M059J (cell line): ENCODE measurements at places on chromosomes 3 and 15.
A peak's percentile ranks its signal among the peaks of the same experiment; 100 is the strongest.

- peak; percentile 5 for DNase-seq
These were observed 97.4 kb downstream of the WNT7A start for GRCh38 chr3:13782501-13782900.

GRCh38 chr3:46471371-46471914, 6.7 kb upstream of the LTF start:
- DNase-seq = no peak

DNA sequence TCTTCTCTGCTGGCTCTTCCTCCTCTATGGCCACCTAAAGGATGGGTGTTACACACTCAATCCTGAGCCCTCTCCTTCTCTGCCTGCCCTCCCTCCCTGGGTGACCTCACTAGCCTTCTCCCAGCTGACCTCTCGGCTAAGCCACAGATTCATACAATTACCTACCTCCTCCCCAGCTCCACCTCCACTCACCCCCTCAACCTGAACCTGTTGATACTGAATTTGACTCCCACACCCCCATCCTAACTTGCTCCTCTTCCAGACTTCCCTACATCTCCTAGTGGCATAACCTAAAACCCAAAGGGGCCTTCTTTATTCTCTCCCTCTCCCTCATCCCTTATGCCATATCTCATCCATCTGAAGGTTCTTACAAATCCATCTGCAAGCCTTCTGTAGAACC, 17.1 kb downstream of the HOMER2 start:
- no peak for DNase-seq

DNA sequence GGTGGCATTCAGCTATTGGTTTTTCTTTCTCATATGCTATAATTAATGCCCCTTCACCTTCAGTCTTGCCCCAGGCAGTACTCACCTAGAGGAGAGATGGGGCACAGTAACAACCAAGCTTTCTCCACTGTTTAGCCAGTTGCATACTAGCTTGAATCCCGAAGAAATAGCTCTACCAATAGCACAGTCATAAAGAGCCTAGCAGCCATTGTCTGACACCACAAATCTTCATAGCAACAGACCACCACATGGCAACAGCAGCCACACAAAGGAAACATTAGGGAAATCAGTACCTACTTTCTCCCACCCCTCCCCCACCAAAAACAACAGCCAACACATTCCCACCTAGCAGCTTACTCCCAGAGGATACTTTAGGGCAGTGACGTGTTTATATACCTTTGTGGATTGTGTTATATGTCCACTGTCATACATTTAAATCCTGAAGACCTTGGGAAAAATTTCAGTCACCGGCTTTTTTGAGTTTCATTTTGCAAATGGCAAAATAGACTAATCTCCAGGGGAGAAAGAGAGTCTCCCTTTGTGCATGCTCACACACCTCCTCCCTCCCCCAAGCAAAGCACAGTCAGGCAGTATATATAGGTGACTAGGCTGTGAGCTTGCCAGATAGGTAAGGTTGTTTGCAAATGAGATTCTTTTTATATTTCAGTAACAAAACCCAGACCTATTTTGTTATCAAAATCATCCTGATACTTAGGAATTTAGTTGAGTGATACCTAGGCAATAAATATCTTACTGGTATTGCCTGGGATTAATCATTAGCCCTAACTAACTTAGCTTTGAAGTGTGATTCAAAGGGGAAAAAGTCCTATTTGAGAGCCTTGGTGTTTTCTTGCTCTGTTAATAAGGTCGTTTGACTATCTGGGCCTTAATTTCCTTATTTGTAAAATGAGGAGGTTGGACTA, 140.6 kb downstream of the RBPMS2 start:
- peak; percentile 35 for DNase-seq

- no peak for DNase-seq
These were observed 346.8 kb downstream of the TBL1XR1 start for GRCh38 chr3:176850498-176850897.

DNA sequence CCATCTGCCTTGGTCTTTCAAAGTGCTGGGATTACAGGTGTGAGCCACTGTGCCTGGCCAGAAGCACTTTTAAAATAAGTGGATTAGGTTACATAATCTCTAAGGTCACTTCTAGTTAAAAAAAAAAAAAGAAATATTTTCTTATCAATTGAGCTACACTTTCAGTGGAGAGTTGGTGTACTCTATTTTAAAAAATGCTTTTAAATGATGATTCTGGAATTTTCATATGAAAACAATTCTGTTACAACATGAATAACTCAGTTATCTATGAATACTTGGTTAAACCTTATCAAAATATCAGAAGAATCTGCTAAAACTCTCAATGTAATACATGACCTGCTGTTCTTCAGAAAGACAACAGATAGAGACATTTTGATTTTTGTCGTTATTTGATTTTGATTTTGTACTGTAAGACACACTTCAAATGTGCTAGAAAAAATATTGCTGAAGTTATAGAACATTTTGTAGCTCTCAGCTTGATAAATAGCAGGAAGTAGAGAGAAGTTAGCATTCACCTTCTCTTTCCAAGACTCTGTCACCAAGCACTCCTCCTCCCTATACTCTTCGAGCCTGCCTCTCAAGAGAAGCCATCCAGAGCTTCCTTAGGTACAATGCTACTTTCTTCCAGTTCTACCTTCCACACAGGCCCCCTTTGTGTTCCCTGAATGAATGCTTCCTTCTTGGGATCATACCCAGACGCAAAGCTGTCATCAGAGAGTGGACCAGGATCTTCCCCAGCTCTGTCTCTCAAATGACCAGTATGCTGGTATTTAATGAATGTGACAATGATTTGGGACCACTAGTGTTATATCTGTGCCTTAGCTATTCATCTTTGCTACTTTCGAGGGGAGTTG, 47.2 kb upstream of the SECISBP2L start:
- DNase-seq = no peak

- peak; percentile 65 for DNase-seq
These were observed 660.7 kb upstream of the ADAMTS9 start for GRCh38 chr3:65348398-65348995.

GRCh38 chr15:62783303-62783957, 259.1 kb upstream of the TPM1 start:
- peak; percentile 91 for DNase-seq

DNA sequence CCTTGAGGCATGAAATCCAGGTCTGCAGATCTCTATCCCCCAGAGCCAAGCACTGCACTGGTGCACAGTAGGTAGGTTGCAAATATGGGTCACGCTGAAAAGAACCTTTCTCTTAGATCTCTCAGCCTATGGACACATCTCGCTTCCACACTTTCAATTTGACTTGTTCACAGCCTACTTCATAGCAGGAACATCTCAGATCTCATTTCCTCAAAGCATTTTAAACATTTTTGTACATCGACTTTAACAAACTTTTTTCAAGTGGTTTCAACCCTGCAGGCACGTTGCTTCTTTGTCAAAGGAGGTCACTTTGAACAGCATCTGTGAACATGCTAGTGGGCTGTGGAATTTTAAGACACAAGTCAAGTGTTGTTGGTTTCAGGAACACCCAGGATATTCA, 76.0 kb downstream of the SLC12A8 start:
- no peak for DNase-seq

DNA sequence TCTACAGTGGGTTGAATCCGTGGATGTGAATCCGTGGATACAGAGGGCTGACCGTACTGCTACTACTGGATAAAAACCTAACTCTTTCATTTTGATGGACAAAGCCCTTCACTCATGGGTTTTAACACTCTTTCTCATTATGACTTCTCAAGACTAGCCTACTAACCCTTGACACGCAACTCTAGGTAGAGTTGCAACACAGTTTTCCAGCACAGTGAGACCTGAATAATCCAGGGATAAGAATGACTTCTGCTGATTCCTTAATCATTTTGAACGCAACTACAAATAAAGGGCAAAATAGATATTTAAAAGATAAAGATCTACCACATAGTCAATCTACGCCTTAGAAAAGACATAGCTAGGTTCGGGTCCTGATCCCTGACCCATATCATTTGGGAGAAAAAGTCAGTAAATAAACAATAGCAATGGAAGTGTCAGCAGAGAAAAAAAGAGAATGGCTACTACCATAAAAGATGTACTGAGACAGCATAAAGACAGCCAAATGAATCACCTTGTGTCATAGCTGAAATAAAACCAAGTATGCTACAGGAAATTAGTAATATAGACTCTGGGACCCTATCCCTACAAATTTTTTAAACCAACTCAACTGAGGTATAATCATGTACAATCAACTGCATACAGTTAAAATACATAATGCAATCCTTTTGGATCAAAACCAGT, 87.6 kb downstream of the DPH6 start:
- peak; percentile 8 for DNase-seq

DNA sequence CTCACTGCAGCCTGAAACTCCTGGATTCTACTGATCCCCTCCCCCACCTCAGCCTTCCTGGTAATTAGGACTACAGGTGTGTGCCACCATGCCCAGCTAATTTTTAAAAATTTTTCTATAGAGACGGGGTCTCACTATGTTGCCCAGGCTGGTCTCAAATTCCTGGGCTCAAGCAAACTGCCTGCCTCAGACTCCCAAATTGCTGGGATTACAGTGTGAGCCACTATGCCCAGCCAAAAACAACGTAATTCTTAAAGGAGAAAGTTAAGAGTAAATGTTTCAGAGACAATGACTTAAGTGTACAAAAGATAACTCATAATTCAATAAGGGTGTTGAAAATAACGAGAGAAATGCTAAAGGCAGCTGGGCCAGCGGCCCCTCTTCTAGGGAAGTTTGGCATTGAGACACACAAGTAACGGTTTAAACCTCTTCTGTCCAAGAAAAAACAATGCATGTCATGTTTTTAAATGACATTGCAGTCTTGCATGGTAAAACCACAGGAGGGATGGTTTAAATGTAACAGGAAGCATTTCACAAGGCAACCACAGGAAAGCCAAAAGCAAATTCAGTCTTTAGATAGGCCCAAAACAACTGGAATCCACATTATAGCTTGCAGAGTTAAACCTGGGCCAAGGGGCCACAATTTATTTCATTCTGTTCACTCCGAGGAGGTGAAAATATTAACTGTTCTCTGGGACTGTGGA, 5.1 kb downstream of the PROK2 start:
- no peak for DNase-seq

- no peak for DNase-seq
These were observed 5.8 kb upstream of the ATP11B start for GRCh38 chr3:182787302-182788036.

DNA sequence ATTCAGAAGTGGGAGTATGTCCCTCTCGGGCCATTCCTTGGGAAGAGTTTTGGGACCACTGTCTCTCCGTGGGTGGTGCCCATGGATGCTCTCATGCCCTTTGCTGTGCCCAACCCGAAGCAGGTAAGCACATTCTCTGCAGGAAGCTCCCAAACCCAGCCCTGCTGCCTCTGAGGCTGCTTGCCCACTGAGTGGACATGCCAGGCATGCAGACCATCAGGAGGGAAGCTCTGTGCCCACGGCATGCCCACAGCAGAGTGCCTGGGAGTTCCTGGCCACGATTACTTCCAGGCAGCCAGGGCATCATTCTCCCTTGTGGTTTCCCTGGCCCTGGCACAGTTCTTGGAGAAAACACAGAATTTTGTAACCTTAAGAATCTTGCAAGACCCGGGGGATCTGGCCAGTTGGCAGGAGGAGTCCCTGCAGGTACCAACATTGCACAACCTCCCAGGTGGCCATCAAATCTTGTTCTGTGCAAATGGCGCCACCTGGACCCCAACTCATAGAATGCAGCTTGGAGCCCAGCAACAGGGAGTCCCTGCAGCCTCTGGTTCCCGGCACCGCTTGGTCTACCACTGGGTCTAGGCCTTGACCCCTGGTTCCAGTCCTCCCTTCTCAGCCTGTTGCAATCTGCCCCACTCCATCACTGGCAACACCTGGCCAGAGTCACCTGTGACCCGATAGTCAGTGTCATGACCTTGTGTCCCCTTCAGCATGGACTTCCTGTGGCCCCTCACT, 20.4 kb downstream of the FAH start:
- peak; percentile 68 for DNase-seq

- no peak for DNase-seq
These were observed 26.5 kb downstream of the DUOX2 start for GRCh38 chr15:45087513-45087912.

GRCh38 chr3:29240248-29240647, 40.6 kb upstream of the RBMS3 start:
- DNase-seq = peak; percentile 73

GRCh38 chr3:16073203-16073602, 101.3 kb upstream of the GALNT15 start:
- peak; percentile 49 for DNase-seq

DNA sequence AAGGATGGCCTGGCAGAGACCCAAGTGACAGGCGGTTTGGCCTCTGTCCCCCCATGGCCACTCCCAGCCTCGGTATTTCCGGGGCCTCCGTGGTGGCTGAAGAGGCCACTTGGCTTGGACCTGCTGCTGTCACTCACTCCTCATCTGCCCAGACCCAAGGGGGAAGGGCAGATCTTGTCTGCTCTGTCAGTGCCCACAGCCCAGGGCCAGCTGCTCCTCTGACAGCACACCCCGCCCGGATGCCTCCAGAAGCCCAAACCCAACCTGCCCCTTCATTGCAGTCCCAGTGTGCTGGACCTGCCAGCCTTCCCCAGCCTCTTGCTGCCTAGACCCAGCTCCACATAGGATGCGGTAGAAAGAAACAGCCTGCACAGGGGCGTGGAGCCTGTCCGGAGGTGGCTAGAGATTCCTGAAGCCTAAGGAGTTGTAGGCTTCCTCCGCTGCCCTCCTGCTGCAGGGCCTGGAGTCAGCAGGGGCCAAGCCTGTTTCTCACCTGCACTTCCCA, 52.0 kb downstream of the MAGEF1 start:
- DNase-seq = peak; percentile 66

GRCh38 chr15:80913541-80913940, 76.1 kb downstream of the MESD start:
- DNase-seq = no peak

GRCh38 chr15:68643216-68643830, 64.5 kb downstream of the CORO2B start:
- DNase-seq = no peak

DNA sequence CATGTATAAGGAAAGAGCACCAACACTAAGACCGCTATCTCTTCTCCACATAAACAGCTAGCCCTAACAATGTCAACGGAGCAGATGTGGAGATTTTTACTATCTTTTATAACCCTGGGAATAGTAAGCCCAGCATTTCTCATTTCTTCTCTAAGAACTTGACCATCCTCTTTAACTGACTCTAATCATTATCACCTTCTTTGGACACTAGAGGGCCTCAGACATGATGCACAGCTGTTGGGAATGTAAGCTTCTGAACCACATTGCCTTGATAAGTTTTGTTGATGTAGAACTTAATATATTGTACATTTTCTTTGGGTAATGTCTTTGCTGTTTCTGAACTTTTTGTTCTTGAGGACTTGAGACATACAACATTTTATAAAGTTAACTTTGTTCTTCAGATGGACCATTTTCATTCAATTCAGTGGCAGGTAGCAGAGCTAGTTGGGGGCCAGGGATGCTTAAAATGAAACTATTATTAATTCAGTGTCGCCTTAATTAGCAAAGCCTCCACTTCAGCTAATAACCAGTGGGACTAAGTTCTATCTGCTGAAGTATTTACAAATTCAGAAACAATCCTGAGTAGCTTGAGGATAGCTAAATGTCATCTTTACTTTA, 9.6 kb upstream of the TAGLN3 start:
- DNase-seq = peak; percentile 79

- DNase-seq = peak; percentile 7
These were observed 25.1 kb upstream of the ZKSCAN7 start for GRCh38 chr3:44529927-44530326.
